PC-9 (cell line): ENCODE measurements at places on chromosomes 2 and 18. TPM values are rescaled to one million over a fixed set of nuclear protein-coding genes. Genes with fewer than 3 reads are reported as not detected.
A peak's percentile ranks its signal among the peaks of the same experiment; 100 is the strongest.

Gene RTKN
- total RNA-seq: 58.9 and 63.4 TPM in 2 replicates

GRCh38 chr2:109144271-109144670 lies 15.3 kb downstream of the SH3RF3 start:
- no peak for DNase-seq

DNA sequence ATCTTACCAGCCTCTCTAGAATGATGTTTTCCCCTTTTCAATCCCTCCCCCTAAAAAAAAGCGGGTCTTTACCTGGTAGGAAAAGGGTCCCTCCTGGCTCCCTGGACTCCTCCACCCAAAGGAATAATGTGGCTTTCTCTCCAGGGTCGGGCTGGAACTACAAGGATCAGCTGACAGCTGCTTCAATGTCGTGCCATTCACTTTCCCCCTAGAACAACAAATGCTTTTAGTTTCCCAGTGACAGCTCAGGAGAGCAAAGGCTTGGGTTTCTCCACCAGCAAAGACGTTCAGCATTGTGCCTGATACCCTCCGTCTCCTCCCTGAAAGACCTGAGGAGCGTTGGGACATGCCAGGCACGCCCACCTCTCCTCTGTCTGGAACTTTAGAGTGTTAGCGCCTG lies 173.8 kb upstream of the SIX3 start:
- DNase-seq: no peak

GRCh38 chr2:225842939-225843338 lies 443.4 kb downstream of the NYAP2 start:
- no peak for DNase-seq

- no peak for DNase-seq
These were observed 22.5 kb downstream of the GYPC start for GRCh38 chr2:126678269-126679065.

DNA sequence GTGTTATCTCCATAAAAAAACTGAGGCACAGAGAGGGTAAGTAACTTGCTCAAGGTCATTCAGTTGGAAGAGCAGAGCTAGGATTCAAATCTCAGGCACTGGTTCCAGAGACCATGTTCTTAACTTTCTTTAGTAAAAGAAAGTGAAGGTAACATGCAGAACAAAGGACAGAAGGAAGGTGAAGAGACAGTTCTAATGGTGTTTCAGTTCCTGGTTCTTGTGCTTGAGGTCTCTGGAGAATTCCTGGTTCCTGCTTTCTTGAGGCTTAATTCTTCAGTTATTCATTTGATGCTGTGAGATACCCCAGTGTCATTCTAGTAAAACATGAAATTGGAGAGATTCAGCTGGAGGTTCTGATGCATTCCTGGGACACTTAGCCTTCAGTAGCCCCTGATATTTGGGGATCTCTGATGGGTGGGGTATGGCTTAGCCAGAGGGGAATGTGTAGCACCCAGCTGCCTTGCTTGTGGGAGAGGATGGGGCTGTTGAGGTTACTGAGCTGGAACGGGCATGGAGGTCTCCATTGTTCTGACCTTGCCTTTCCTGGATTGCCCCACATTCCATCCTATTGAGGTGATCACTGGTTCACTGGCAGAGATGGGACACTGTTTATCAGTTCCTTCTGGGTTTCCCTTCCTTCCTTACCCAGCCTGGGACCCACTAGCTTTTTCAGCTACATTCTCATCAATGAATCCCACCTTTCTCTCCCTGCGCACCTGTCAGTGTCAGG lies 46.8 kb downstream of the SEMA4F start:
- DNase-seq: no peak

Gene UNC80
- total RNA-seq: not detected in 2 replicates

GRCh38 chr18:28455971-28456370 lies 279.0 kb upstream of the CDH2 start:
- no peak for DNase-seq

Gene OTOF
- not detected in 2 replicates for total RNA-seq

DNA sequence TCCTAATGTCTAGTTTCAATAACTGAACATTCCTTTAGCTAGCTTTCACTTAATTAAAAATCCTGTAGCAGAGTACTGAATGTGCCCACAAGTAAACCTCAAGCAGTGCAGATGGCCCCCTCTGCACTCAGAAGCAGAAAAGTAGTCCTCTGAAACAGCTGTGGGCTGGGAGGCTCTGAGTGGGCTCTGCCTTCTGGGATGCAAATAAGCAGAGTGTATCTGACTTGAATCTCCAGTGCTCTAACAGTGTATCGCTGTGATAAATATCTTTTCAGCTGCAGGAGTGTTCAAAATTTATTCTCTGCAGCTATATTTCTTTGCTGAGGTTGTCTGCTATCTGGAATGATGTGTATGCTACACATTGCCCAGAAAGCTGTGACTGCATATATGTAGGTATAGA lies 44.8 kb upstream of the SYT4 start:
- DNase-seq: no peak

DNA sequence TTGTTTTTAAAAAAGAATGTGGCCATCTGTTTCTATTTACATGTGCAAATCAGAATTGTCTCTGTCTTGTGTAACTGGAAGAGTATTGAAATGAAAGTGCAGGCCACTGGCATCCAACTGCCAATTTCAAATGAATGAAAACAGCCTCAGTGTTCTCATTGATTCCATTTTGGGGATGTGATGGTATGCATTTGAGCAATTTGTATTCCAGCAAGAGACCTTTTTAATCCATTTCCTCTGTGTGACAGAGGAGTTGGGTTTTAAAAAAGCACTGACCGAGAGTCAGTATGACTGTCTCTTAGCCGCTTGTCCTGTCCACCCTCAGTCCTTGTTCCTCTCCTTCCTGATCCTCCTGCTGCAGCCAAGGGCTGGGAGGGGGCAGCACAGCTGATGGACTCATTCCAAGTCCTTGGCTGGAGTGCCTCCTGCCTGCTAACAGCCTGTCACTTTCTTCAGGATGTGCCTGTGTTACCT lies 50.0 kb downstream of the ASAP2 start:
- no peak for DNase-seq

- no peak for DNase-seq
These were observed 172.7 kb downstream of the SOCS6 start for GRCh38 chr18:70461323-70462077.

Gene HOXD4
- not detected in 2 replicates for total RNA-seq

DNA sequence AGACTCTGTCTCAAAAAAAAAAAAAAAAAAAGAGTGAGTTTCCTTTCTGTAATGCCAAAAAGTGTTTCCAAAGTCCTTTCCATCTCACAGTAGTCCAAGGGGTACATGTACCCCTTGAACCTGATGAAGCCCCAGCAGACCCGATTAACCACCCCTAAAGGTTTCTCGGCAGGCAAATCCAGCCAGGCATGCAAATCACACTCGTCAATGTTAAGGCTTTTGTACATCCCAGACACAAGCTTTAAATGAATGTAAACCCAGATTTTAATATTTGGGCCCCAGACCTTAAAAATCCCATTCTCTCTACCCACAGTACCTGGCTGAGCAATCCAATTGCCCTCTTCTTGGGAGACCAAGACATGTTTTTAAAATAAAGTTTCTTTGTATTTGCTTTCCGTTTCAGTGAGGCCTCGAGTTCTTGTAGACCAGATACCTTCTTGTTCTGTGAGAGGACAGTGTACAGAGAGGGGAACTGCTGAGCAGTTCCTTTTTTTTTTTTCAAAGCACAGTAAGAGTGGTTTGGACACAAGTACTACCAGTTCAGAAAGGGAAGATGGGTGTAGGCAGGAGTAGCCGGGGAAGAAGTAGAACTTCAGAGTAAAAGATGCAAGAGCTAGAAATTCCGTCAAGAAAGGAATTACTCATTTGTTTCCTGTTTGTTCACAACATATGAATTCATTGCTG lies at the start of gene NLRC4:
Gene NLRC4 (minus strand): TSS at position 465 of the 684 bp plus-strand sequence. CDS start 8,111 bp downstream, outside the sequence.
- DNase-seq: no peak

Gene ARHGEF33
- 1.0 and 1.4 TPM in 2 replicates for total RNA-seq

- DNase-seq: peak; percentile 61
These were observed 87.3 kb downstream of the ACAA2 start for GRCh38 chr18:49725809-49726674.

- no peak for DNase-seq
These were observed 234.9 kb upstream of the CYRIA start for GRCh38 chr2:16900405-16901025.

GRCh38 chr2:63078852-63079606 lies 28.4 kb downstream of the OTX1 start:
- no peak for DNase-seq

DNA sequence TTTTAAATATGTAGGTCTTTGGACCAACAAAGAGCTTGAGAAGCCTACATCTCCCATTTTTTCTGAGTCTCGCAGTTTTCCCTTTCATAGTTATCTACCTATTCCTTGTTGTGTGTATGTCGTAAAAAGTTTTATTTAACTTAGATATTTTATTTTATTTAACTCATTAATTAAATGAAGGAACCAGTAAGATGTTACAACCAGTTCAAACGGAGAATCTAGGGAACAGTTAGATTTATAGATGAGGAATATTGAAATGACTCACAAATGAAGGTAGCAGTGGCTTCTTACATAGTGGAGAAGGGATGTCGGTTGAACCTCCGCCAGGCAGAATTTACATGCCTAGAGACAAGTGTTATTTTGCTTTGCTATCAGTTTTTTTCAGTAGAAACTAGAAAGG lies 48.5 kb upstream of the ZNF638 start:
- DNase-seq: no peak

DNA sequence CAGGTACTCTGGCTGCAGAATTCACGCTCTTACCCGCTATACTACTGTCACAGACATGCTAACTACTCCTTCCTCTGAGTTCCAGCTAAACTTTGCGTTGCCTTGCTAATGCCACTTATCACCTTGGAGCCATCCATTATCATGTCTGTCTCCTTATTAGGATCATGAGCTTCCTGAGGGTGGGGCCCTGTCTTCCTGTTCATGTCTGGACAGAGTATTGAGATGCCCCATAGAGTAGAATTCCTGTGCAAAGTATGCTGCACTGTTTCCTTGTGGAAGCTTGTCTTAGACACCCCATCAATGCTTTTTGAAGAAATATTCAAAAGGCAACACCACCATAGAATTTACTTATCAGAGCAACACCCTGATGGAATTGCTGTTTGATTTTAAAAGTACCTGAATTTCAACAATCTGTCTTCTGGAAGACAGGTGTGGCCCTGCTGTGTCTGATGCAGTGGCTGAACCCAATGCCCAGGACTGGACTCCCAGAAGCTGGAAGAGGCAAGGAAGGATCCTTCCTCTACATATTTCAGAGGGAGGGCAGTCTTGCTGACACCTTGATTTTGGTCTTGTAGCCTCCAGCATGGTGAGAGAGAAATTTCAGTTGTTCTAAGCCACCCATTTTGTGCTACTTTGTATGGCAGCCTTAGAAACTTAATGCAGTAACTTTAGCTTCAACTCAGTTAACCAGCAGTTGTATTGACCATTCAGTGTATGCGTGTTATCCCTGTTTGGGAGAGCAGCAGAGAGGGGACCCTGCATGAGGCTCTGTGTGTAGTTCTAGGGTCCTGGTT lies 5.6 kb downstream of the LAMA3 start:
- DNase-seq: no peak

GRCh38 chr2:22683914-22684313 lies 701.1 kb upstream of the KLHL29 start:
- no peak for DNase-seq

- DNase-seq: no peak
These were observed 13.7 kb upstream of the TRAF3IP1 start for GRCh38 chr2:238306672-238306998.

DNA sequence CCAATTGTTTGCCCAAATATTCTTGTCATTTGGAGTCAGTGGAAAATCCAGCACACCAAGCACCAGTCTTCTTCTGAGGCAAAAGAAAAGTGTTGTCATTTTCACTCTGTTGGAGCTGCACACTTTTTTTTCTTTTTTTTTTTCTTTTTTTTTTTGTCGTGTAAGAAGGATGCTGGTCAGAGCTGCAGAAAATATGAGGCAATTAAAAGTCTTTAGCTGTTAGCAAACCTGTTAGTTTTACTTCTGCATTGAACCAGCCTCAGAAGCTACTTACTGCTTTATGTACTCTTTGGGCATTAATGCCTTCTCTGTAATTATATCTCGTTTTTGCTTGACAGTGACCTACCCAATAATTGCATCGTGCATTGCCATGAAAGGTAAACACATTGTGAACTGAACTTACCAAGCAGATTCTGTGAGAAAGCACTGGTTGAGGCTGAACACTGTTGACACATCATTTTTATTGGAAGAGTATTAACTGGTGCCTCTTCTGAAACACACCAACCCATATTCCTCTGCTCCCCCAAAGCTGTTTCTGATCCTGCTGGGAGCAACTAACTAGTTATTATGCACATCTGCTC lies 165.4 kb downstream of the CAPN13 start:
- DNase-seq: no peak

GRCh38 chr2:223759569-223760430 lies 77.6 kb downstream of the AP1S3 start:
- DNase-seq: peak; percentile 100

Gene FAM228B
- 16.8 and 20.7 TPM in 2 replicates for total RNA-seq

DNA sequence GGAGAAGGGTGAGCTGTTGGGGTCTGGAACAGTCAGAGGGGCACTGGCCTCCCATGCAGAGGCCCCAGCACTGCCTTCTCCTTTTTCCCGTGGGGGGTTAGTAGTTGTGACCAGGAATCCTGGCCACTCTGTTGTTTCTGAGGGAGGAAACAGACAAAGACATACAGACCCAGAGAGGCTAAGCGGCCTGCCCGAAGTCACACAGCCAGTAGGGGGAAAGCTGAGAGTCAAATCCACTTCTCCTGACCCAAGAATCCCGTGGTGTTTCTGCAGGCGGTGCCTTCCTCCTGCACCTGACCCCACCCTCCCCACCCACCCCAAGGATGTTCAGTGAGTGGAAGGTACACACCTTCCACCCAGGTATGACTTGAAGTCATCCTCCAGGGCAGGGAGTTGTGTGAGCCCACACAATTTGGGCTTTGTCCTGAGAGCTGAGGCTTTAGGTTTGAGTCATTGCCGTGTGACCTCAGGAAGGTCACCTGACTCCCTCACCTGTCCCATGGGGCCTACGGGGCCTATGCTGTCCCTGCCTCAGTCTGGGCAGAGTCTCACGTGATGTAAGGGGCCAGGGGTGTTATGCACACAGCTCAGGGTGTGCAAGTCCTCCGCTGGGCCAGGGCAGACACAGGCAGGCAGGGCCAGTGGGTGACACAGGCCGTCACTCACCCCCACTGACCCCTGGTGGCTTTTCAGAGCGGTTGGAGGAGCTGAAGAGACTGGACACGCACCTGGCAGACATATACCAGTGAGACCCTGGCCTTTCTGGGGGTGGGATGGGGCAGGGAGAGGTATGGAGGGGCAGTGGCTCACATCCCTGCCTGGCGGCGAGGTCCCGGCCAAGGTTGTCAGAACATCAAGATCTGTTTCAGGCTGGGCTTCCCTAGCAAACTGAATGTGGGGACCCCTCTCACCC lies 5.0 kb downstream of the NT5DC4 start:
- DNase-seq: peak; percentile 80
